ENCODE measurements at places on chromosomes 11 and 22.

GRCh38 chr11:19433367-19433766 lies 192.6 kb upstream of the E2F8 start:
- DNase-seq, result no peak

- DNase-seq, result no peak
These were observed 53.4 kb upstream of the EMID1 start for GRCh38 chr22:29152045-29152953.

DNA sequence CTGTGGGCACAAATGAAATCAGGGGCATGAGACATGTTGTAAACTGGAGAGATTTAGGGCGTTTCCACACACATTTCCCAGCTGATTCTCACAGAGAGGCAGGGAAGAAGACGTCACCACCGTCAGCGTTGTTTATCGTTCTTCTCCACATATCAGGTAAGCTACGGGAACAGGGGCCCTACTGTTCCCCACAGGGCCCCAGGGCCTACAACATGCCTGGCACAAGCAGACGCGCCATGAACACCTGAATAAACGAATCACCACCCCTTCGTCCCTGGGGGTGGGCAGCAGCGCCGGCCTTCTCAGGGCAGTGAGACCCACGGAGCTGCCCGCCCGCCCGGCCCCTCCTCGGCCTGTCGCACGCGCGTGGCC lies 342 bp downstream of the EFCAB6 start:
- DNase-seq, result no peak

- no peak for DNase-seq
These were observed 11.9 kb upstream of the CSF2RB start for GRCh38 chr22:36901411-36902142.

DNA sequence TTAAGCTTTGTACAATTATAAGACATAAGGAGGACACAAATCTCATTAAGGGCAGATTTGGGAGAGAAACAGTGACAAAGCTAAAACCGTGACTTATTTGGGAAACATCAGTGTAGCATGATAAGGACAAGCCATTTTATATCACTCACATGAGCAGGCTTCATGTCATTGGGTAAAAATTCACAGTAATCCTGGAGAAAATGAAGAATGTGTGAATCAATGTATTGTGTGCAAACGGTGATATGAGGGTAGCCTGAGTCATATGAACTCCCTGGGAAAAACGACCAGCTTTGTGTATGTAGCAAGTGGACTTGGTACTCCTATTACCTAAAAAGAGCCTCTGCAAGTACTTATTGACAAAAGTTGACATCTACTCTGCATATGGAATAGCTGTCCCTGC lies 6.0 kb upstream of the TRIM34 start:
- no peak for DNase-seq

- no peak for DNase-seq
These were observed 48.4 kb downstream of the DDX10 start for GRCh38 chr11:108713076-108713790.

DNA sequence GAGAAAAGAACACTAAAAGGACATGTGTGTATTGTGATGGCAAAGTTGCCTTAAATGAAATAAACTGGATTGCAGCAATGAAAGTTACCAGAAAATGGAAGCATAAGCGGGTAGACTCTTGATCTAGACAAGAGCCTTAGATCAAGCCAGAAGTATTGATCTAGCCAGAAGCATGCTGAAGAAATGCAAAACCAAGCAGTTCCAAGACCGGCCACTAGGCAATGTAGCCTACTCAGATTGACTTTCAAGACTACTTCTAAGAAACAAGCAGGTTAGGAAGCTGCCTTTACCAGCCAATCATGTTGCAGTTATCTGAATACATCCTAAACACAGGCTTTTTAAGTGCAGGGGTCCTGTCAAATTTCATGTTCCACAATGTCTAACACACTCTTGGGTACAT lies 54.6 kb downstream of the KCNA4 start:
- no peak for DNase-seq

- no peak for DNase-seq
These were observed 62.0 kb downstream of the IGF2 start for GRCh38 chr11:2077061-2077802.

- DNase-seq, result no peak
These were observed 57.6 kb downstream of the NRXN2 start for GRCh38 chr11:64665411-64665821.

Data from cerebellar nuclear complex (tissue), 1 donor.